CD8-positive, alpha-beta memory T cell (primary cell): ENCODE measurements at places on chromosomes 7 and 10. TPM values are rescaled to one million over a fixed set of nuclear protein-coding genes. Genes with fewer than 3 reads are reported as not detected.

DNA sequence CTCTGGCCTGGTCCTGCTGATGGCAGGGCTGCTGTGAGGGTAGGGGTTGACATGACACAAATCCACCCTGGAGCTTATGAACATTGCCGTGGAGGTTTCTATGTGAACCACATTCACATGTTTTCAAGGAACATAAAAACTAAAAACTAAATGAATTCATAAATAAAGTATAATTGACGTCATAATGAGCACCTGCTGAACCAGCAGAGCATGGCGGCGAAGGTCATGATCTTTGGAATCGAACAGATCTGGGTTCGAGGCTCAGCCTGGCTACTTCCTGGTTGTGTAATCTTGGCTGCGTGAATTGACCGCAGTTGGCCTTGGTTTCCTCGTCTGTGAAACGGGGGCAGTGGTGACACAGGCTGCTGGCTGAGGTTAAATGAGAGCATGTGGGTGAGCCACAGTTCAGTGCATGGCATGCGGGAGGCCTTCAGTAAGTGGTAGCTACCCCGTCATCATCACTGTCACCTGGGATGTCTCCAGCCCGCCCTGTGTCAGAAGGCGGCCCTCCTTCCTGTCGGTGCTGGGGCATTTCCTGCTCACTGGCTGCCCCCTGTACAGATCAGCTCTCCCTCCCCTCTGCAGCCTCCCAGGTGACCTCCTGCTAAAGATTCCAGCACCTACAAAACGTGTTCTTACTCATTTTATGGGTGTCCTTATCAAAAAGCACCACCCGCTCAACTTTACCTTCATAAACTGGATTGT lies 190.3 kb upstream of the SHH start:
- no peak for DNase-seq

DNA sequence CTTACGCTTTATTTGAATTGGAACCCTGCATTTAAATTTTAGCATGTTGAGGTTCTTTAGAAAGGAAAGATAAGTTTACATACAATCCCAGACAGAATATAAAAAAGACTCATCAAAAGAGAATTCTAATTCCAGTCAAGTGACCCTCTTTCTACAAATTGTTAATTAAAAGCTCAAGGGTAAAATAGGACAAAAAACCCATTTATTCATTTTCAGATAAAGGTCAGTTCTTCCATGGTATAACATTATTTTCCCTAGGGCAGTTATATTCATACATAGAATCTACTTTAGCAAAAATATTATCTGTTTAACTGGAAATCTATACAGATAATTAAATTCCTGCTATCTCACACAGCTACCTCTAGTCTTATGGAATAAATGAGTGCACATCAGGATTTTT lies 137.5 kb upstream of the LAMB4 start:
- no peak for DNase-seq

GRCh38 chr7:78683566-78683965 lies 769.9 kb downstream of the MAGI2 start:
- DNase-seq = no peak

DNA sequence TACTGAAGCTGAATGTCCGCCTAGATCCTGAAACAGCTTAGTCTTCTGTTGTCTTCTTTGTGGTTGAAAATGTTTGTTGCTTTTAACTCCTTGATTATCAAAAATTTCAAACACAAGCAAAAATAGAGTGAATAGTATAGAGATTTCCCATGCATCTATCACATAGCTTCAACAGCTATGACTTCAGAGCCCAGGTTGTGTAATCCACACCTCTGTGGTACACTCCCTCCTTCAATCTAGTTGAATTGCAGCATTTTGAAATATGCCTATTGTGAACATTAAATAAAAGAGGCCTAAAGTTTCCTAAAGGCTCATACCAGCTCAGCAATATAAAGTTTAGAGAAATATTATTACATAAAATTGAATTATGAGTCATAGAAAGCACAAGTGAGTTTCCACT lies 204.7 kb upstream of the HDAC9 start:
- DNase-seq = no peak

DNA sequence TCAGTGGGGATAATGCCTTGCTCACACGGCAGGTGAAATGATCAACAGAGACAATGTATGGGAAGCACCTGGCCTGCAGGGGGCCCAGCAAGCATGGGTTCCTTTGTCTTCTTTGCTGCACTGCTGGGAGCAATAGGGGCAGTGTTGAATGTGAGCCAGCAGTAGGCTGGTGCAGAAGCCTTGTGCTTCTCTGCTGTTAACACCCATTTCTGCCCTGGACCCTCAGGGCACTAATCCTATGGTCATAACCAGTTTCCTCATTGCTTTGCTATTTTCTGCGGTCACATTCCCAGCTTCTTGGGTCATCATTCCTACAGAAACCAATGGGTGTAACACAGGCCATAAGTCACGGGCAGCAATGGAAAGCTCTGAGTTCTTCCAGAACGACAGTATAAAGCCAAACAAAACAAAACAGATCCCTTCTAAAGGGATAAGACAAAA lies 10.9 kb upstream of the LGI1 start:
- no peak for DNase-seq

The FAM13C gene
- polyA plus RNA-seq = not detected

DNA sequence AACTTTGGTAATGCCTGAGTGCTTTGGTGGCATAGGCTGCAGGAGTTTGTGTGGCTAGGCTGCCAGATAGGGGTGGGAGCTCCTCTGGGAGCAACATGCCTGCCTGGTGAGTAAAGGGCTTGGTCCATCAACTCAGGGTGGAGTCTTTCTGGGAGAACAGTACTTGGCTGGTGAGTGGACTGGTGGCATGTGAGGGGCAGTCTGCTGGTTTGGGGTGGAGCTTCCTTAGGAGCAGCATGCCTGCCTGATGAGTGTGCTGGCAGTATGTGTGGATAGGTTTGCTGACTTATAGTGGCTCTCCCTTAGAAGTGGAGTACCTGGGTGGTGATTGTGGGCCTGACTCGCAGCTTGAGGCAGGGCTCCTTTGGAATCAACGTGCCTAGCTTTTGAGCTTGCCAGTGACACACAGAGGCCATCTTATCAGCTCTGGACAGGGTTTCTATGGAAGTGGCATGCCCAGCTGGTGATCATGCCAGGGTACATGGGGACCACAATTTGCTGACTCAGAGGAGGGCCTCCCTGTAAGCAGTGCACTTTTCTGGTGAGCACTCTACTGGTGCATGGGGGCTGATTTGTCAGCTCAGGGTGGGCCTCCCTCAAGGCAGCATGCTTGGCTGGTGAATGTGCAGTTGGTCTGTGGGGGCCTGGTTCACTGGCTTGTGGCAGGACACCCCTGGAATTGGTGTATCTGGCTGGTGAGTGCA lies 35.0 kb upstream of the SRI start:
- DNase-seq = no peak

DNA sequence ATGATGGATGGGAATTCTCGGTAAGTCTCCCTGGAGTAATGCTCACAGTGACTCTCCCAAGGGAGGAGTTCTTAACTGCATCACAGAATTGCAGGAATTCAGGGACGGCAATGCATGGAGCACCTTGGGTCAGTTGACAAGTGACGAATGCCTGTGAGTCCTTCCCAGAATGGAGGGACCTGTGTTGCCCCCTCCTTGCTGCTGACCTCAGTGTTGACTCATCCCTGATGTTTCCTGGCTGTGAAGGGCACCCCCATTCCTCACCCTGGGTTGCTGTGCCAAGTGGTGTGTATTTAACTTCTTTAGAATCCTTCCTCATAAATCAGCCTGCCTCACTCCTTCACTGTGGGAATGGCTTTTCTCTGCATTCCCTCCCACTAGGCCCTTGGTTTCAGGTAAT lies 98.9 kb downstream of the LRMDA start:
- no peak for DNase-seq

DNA sequence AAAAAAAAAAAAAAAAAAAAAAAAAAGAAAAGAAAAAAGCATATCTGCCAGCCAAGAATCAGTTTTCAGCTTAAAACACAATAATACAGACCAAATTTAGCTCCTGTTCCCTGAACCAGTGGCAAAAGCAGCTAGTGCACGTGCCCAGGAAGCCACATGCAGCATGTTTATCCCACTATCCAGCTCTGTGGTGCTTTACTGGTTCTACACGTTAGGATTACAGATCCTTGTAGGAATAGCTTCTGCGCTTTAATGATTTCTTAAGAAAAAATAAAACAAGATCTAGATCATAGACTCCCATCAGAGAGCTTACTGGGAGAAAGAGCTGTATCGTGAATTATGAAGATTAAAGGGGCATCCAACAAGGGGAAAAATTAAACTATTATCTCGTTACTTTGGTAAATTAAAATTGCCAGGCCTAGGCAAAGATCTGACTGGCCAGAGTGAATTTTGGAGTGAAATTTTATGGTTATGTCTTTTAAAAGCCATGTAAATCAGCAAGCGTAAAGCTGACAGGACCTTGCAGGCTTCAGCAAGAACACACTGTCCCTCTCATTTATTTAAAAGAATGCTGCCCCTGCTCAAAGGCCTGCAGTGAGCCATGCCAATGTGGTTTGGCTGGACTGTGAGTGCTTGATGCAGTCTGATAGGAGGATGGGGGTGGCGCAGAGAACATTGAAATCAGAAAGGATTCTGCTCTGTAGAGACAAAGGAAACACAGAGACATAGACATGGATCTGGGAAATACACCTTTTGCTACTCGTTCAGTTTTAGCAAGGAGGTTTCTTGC lies 177.3 kb upstream of the PHYHIPL start:
- DNase-seq = no peak

The SLC16A9 gene
- not detected for polyA plus RNA-seq

The IFIT1B gene
- polyA plus RNA-seq = 0.14 TPM

The ZFAND4 gene
- polyA plus RNA-seq = 21.1 TPM

- no peak for DNase-seq
Observed at GRCh38 chr10:131921184-131921583, 20.4 kb downstream of the PPP2R2D start.

DNA sequence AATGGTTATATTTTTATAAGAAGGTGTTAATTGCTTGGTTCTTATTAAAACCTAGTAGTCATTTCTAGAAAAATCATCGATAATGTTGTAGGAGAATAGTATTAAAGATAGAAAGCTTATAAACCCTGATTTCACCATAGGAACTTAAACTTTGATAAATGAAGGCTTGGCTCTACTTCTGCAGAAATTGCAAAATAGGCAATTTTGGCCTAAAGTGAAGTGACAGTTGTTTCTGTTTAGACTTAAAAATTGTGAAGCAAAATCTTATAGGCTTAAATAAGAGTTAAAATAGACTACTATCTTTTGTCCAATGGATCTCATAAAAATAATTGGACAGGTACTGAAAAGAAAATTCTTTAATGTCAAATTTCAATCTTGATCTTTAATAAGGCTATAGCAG lies 321.6 kb upstream of the FZD8 start:
- no peak for DNase-seq

The AOAH gene
- polyA plus RNA-seq = 59.2 TPM

GRCh38 chr10:25786161-25786560 lies 147.9 kb upstream of the MYO3A start:
- DNase-seq = no peak

The ACTA2 gene
- 24.4 TPM for polyA plus RNA-seq

The ATOH7 gene
- polyA plus RNA-seq = not detected

DNA sequence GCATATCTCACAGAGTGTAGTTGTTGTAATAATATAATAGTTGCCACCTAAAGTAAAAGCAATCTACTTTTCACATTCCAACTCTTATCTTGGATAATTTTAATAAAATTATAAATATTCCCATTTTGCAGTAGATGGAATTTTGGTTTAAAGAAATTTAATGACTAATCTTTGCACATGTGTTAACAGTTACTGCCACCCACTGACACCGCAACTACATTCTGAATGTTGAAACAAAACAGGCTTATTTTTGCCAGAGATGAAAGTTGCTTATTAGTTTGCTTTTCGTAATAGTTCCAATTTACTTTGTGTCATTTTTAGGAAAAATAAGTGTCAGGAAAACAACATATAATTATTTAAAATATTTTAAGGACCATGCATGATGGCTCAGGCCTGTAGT lies 557.5 kb upstream of the PCDH15 start:
- DNase-seq = no peak

GRCh38 chr10:3712707-3713106 lies 72.3 kb downstream of the KLF6 start:
- no peak for DNase-seq

DNA sequence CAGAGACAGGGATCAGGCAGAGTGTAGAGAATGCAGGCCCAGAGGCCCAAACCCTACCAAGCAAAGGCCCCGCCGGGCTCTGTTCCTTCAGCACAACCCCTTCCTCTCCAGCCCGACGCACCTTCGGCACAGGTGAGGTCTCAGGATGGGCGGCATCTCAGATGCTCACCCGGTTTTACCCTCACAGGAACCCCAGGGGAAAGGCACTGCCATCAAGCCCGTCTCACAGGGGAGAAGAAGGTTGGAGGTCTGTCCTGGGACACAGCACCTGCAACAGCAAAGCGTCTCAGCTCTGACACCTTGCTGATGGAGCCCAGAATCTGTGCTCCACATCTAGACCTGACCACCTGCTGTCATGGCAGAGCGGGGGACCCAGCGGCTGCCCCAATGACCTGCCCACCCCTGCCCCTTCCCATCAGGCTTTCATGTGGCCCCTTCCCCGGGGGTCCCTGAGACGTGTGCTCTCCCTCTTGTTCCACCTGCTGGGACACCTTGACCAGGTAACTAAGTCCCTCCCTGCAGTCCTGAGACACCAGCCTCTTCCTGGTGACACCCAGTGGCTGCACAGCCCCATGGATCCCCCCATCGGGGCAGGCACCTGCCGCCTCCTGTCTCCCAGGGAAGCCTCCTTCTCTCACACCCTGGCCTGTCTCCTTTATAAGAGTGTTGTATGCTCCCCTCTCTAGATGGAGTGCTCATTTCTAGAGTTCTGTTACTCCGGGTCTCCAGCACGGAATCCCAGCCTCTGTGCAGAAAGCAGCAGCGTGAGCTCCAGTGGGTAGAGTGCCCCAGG lies 315.6 kb downstream of the DNAJB6 start:
- no peak for DNase-seq

GRCh38 chr7:147547252-147547897 lies 1043.2 kb upstream of the C7orf33 start:
- no peak for DNase-seq
